ENCODE measurements at places on chromosomes 3 and 15.

GRCh38 chr15:68163191-68163590 lies 41.9 kb downstream of the CALML4 start:
- no peak for DNase-seq

DNA sequence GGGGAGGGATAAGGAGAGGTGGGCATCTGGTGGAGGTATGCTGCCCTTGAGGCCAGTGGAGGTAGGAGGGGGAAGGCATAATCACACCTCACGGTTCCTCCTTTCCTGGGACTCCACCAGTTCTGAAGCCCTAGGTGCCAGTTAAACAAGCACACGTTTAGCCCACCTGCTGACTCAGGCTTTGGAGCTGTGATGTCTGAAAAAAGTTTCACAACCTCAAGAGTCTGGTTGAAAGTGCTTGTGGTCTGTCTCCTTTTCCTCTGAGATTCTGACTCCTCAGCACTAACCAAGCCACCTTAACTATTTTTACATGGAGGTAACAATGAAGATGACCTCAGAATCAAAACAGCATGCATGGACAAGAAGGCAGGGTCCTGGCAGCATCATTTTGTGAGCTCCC lies 23.0 kb downstream of the HPS3 start:
- peak; percentile 63 for DNase-seq

- DNase-seq: no peak
These were observed 36.5 kb upstream of the IGF1R start for GRCh38 chr15:98611808-98612207.

- DNase-seq: peak; percentile 39
These were observed 88.8 kb upstream of the CHD2 start for GRCh38 chr15:92811148-92811913.

DNA sequence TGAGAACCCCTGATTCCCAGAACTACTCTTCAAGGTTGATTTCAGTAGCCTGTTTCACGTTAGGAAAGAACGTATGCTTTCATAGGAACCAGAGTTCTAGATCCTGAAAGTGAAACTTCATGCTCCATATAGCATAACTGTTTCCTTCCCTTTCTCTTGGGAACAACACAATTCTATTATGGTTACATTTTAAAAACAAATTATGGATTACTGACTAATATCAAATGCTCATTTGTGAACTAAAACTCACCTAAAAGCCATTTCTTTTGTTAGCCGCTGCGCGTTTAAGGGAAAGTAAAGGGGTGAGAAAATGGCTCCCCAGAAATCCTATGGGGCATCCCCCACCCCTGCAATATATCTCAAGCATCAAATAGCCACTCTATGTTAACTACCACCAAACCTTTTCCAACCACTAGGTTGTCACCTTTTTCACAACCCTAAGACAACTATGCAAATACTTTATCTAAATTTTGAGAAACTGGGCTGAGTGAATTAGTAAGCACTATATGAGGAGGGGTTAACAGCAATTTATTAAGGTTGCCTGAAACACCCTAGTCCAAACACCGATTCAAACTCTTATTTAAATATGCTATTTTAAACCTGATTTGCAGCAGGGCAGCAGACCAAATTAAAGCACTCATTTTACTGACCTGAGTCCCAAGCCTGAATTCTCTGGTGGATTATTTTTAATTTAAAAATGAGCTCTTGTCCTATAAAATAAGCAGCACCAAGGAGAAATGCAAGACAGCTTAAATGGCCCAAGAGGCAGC lies 2.4 kb downstream of the SIAH2 start:
- peak; percentile 22 for DNase-seq

DNA sequence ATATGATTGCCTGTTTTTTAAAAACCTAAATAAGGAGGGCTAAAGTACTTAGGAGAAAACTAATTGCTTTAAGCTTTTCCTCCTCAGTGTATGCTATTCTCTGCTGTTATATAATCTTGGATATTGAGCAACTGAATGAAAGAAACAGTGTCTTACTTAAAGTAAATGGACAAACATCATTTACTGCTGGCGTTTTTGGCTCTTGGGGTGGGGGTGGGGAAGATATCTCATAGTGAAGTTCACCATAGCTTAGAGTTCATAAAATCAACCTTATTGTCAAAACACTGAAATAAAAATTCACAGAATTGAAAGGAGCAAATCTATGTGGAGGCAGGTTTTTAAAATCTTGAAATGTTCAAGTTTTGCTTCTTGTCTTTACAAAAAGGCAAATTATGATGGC lies 256.4 kb upstream of the SOX2 start:
- DNase-seq: no peak

GRCh38 chr3:182180654-182181385 lies 469.1 kb downstream of the SOX2 start:
- no peak for DNase-seq

DNA sequence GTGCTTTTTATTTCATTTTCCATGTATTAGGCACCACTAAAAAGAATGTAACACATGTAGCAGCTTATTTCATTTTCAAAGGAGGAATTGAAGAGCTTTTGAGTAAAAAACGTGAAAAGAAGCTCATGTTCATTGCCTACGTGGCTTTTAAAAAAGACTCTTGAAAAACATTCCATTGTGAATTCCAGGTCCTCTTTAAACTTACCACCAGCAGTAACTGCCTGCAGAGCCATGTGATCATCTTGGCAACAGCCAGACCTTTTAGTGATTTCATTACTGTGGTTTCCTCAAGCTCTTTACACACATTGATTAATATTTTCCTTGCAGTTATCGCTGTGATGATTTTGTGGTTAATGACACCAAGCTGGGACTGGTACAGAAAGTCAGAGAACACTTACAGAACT lies 43.8 kb upstream of the FBXL22 start:
- peak; percentile 20 for DNase-seq

DNA sequence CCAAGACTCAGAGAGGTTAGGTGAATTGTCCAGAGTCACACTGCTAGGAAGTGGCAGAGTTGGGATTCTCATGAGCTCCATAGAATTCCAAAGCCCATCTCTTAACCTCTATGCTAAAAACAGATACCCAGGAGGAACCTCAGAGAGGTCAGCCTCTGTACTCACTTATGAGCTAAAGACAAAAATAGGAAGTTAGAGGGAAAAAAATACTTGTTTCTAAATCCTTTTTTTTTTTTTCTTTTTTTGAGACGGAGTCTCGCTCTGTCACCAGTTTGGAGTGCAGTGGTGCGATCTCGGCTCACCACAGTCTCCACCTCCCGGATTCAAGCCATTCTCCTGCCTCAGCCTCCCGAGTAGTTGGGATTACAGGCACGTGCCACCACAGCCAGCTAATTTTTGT lies 31.4 kb downstream of the FSD2 start:
- peak; percentile 67 for DNase-seq

DNA sequence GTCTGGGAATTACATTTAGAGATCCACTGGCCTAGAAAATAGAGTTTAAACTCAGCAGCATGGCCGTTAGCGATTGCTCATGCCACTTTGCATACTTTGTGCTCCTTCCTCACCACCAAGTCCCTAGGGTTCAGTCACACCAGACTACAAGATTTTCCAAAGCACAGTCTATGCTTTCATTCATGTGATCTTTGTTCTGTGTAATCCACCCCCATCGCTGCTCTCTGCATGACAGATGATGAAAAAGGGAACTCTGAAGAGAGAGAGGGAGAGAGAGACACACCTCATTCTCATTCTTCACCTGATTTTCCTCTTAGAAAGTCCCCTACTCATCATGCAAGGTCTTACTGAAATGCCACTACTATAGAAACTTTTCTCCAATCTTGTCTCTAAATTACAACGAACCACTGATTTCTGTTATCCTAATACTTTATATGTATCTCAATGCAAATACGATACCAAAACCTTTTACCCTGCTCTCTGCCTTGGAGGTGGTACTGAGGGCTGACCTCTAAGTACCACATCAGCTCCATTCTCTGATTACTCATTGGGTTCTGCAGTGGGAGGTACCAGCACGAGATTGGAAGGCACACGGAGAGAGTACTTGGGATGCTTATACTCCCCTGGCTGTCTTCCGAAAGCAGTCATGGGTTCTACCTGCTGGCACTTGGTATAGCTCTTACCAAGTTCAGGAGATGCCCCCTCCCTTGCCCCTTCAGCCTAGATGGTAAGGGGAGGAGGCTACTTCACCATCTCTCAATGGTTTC lies 1.1 kb upstream of the PARP15 start:
- peak; percentile 32 for DNase-seq

DNA sequence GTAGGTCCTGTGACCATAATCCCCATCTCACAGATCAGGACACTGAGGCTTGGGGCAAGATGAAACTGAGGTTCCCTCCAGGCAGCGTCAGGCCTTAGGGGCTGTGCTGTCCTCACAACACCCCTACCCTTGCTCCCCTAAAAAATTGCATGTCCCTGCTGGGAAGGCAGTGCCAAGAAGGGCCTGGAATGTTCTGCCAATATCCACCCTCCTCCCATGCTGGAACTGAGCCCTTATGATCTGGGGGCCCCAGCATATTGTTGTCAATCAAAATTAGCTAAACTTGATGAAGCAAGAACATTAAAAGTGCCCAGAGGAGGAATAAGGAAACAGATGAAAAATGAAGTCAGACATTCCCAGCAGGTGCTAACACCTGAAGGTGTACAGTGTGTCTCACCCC lies 13.4 kb upstream of the RTP3 start:
- DNase-seq: no peak

DNA sequence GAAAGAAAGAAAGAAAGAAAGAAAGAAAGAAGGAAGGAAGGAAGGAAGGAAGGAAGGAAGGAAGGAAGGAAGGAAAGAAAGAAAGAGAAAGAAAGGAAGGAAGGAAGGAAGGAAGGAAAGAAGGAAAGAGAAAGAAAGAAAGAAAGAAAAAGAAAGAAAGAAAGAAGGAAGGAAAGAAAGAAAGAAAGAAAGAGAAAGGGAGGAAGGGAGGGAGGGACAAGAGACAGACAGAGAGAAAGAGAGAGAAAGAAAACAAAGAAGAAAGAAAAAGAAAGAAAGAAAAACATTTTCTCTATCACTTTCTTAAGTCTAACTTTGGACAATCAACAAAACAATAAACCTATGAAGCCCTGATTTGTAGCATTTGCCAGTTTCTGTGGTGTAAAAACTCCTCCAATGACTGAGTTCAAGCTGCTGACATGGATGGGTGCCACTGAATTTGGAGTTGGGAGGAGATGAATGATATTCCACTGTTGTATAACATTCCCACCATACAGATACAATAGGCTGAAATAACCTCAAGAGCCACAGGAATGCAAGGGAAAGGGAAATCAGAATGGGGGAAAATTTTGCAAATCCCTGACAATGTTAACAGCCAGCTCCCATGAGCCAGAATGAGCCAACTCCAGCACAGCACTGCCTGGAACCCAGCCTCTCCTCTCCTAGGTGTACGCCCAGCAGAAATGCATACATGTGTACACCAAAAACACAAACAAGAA lies 15.0 kb upstream of the RTP3 start:
- DNase-seq: no peak

DNA sequence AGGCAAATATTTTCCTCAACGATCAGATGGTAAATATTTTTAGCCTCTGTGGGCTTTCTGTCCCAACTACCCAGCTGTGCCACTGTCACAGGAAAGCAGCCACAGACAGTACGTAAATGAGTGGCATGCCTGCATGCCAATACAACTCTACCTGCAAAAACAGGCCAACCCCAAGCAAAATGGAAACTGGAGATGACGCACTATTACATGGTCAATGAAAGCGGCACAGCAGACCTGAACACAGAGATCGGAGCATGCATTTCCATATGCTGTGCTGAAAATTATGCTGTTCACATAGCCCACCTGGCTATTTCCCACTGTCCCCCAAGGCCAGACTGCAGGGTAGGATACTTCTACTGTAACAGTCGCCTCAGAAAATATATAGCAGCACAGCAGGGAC lies 57.8 kb downstream of the HERC2 start:
- DNase-seq: no peak

- DNase-seq: no peak
These were observed 176.1 kb upstream of the RGMA start for GRCh38 chr15:93265111-93265556.

DNA sequence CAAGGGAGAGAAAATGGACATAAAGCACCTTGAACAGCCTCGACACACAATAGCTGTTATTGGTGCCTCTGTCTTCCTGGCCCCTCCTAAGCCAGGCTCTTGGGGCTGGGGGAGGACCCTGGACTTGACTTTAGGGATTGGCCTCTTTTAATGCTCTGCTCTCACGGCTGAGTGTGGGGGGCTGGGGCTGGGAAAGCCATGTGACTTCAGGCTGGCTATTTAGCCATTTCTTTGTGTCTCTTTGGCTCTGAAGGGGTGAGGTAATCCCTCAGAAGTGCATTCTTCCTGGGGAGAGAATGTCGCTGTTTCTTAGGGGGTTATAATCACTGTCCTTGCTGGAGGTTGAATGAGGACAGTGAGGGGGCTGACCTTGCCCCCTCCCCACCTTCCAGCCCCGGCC lies 26.2 kb downstream of the MAGEF1 start:
- no peak for DNase-seq

- DNase-seq: no peak
These were observed 418.9 kb upstream of the NAALADL2 start for GRCh38 chr3:174440253-174440701.

GRCh38 chr3:160128056-160128455 lies 97.2 kb upstream of the C3orf80 start:
- no peak for DNase-seq

- no peak for DNase-seq
These were observed 767 bp downstream of the EPM2AIP1 start for GRCh38 chr3:36991923-36992805.

DNA sequence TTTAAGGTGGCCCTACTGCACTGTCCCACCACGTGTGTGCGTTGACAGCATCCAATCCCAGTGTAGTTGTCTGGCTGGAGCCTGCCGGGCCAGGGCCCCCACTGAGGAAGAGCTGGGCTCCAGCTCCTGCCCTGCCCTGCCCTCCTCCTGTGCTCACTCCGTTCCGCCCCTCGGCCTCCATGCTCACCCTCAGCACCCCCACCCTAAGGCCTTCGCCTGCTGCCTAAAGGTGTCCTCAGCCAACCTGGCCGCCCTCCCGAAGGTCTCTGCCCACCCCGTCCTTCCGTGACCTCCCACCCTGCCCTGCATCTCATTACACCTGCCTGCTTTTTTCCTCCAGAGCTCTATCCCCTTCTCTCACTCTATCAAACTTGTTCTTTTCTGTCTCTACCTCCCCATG lies 118.0 kb downstream of the TPRA1 start:
- DNase-seq: no peak

GRCh38 chr3:155556531-155556930 lies 188.3 kb downstream of the PLCH1 start:
- DNase-seq: no peak

DNA sequence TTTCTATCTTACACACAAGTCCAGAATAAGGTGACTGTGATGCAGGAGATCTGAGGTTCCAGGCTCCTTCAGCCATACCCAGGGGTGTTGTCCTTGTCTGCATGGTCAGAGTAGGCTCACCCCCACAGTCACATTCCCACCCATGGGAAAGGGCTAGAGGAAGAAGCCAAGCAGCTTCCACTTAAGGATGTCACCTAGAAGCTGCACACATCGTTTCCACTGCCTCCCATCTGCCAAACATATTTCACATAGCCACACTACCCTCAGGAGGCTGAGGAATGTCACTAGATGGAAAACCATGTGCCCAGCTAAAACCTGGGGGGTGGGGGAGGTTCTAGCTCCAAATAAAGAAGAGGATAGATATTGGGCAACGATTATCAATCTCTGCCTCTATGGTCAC lies 58.1 kb downstream of the TMEM39A start:
- no peak for DNase-seq

- DNase-seq: no peak
These were observed 925.7 kb downstream of the EPHA3 start for GRCh38 chr3:90032980-90033641.

- no peak for DNase-seq
These were observed 83.3 kb upstream of the C2CD4B start for GRCh38 chr15:62248277-62248984.
